ENCODE measurements at places on chromosomes 7 and 10.
A peak's percentile ranks its signal among the peaks of the same experiment; 100 is the strongest.

- DNase-seq, result peak; percentile 67
Measured at GRCh38 chr7:131604841-131605279, 48.4 kb upstream of the PODXL start.

GRCh38 chr7:23332910-23333612 lies 33.9 kb downstream of the MALSU1 start:
- peak; percentile 46 for DNase-seq

DNA sequence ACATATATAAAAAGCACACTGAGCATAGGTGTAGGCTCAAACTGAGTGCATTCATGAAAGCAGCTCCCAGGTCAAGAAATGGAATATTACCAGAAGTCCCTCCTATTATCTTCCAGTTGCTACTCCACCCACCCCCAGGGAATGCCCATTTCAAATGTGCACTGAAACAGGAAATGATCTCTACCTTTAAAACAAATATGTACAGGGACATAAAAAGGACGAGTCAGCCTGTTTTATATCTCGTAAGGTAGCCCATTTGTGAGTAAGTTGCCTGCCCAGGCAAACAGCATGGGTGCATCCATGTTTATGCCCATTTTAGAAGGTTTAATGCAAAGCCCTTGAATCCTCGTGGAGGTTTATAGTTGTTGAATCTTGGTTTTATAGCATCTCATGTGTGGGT lies 10.4 kb downstream of the FFAR4 start:
- DNase-seq, result no peak

GRCh38 chr10:6083523-6084475 lies 5.0 kb upstream of the RBM17 start:
- DNase-seq, result peak; percentile 62

- DNase-seq, result no peak
Measured at GRCh38 chr10:129032372-129033313, 434.4 kb upstream of the MGMT start.

DNA sequence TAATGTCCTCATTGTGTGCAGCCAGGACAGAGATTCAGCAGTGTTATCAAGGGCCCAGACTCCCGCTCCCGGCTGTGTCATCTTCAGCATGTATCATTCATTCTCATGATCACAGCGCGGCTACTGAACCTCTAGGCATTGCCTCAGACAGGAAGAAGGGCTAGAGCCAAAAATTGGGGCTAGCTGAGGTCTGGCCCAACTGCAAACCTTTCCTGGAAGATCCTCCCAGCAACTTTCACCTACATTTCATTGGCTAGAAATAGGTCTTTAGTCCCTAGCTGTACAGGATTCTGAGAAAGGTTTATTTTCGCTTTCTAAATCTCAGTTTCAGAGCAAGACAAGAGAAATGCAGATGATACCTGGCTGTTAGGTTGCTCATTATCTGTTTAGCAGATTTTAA lies 81.9 kb downstream of the CREM start:
- no peak for DNase-seq

- DNase-seq, result no peak
Measured at GRCh38 chr10:66924674-66925345, 1.0 kb upstream of the LRRTM3 start.

DNA sequence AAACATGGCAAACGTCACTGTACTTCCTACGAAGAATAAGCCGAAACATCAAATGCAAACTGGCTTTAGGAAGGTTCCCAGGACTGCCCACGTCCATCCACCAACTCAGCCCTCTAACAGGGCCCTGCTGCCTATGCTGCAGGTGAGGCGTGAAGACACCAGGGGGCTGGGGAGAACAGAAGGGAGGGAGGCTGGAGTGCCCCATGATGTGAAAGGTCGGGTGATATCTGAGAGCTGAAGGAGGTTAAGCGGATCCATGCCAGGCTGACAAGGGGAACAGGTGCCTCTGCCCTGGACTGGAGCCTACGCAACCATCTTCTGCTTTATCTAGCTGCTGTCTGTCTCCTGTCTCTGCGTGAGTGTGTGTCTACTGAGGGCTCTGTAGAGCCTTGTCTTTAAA lies 40.2 kb upstream of the ATP6V0A4 start:
- no peak for DNase-seq

DNA sequence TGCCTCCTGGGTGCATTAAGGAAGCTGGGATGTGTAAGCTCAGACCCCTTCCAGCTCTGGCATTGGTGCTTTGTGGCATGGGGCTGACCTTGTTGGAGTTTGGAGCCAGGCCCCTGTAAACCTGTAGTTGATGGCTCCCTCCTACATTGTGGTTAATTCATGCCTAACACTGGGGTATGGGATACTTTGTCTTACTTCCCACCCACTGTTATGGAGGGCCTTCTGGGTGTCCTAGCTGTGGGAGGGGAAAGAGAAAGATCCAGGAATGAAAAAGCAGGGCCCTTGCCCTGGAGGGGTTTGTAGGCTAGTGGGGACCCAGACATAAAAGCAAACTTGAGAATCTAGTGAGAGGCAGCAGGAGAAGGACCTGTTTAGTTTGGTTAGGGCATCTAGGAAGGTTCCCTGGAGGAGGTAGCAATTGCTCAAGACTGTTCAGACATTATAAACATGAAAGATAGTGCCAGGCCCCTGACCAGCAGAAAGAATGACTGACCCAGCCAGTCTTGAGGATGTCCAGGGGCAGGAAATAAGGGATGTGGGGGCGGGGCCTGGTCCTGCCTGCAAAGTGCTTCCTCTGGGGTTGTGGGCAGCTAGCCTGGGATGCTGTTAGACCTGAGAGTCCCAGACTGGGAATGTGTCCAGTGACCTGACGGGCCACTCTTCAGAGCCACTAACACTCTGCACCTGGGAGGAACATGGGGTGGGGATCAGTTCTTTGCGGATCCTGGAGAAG lies 6.6 kb downstream of the ADAMTS14 start:
- no peak for DNase-seq

- peak; percentile 72 for DNase-seq
Measured at GRCh38 chr7:117810642-117811512, 62.4 kb downstream of the CTTNBP2 start.

- DNase-seq, result peak; percentile 29
Measured at GRCh38 chr7:66301249-66301648, 96.1 kb downstream of the TPST1 start.

DNA sequence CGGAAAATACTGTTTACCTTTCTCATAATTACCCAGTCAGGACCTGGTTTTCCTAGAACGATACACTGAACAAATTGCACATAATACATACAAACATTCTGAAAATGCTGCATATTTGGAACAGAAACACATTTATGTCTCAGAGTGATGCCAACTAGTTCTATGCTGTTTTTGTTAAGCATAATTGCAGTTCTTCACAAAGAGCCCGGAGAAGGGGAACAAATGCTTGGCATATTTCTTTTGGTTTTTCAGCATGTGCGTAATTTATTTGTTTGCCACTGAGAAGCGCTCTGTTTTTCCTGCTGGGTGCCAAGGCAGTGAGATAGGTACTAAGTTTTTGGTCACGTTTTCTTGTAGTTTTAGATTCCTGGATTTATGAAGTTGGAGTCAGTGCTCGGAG lies 181.0 kb upstream of the MDFIC start:
- no peak for DNase-seq

GRCh38 chr7:71348821-71349681 lies 217.1 kb downstream of the GALNT17 start:
- no peak for DNase-seq

GRCh38 chr7:92794391-92794790 lies 42.0 kb downstream of the CDK6 start:
- DNase-seq, result no peak
